ENCODE measurements at places on chromosomes 2 and 18. TPM values are rescaled to one million over a fixed set of nuclear protein-coding genes. Genes with fewer than 3 reads are reported as not detected.

KIAA2012 gene
- total RNA-seq = not detected

CGREF1 gene
- 1.3 TPM for total RNA-seq

CFAP221 gene
- not detected for total RNA-seq

EFR3B gene
- 0.22 TPM for total RNA-seq

GNLY gene
- total RNA-seq = not detected

PLCL1 gene
- 9.7 TPM for total RNA-seq

MYL1 gene
- total RNA-seq = not detected

AMER3 gene
- not detected for total RNA-seq

TMEFF2 gene
- total RNA-seq = 0.07 TPM

BMP10 gene
- total RNA-seq = not detected

UGT1A3 gene
- total RNA-seq = not detected

MALL gene
- total RNA-seq = 102 TPM

AKAIN1 gene
- not detected for total RNA-seq

THSD7B gene
- total RNA-seq = under 0.01 TPM

All from thoracic aorta endothelial cell (primary cell).